ENCODE measurements at places on chromosomes 2 and 18.

- no peak for DNase-seq
These were observed 58.1 kb upstream of the TMEM182 start for GRCh38 chr2:102703748-102704147.

GRCh38 chr18:40555914-40556313 is 1399.1 kb upstream of the PIK3C3 start:
- DNase-seq, result no peak

DNA sequence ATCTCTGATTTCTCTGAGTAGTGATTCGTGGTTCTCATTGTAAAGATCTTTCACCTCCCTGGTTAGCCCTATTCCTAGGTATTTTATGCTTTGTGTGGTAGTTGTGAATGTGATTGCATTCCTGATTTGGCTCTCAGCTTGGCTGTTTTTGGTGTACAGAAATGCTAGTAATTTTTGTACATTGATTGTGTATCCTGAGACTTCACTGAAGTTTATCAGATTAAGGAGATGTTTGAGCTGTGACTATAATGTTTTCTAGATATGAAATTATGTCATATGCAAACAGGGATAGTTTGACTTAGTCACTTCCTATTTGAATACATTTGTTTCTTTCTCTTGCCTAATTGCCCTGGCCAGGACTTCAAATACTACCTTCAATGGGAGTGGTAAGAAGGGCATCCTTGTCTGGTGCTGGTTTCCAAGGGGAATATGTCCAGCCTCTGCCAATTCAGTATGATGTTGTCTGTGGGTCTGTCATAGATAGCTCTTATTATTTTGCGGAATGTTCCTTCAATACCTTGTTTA is 251.9 kb upstream of the ZNF804A start:
- no peak for DNase-seq

DNA sequence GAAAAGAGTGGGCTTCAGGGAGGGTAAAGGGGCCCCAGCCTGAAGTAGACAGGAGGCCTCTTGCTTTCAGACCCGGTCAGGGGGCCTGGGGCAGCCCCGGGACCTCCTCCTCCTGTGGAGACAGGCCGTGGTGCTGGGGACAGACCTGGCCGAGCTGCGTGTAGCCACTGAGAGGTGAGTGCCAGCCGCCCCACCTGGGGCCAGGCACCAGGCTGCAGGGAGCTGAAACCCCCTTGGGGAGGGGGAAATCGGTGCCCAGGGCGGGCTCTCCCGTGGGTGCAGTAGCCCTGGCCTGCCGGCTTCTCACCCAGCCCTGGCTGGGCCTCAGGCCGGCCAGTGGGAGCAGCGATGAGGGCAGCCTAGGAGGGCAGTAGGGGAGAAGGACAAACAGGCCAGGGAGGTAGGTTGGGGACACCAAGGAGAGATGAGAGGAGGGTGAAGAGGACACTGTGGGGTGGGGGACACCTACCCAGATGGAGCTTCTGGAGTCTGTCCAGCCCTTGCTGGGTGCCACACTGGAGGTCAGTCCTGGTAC is 24.0 kb downstream of the CROCC2 start:
- DNase-seq, result no peak

DNA sequence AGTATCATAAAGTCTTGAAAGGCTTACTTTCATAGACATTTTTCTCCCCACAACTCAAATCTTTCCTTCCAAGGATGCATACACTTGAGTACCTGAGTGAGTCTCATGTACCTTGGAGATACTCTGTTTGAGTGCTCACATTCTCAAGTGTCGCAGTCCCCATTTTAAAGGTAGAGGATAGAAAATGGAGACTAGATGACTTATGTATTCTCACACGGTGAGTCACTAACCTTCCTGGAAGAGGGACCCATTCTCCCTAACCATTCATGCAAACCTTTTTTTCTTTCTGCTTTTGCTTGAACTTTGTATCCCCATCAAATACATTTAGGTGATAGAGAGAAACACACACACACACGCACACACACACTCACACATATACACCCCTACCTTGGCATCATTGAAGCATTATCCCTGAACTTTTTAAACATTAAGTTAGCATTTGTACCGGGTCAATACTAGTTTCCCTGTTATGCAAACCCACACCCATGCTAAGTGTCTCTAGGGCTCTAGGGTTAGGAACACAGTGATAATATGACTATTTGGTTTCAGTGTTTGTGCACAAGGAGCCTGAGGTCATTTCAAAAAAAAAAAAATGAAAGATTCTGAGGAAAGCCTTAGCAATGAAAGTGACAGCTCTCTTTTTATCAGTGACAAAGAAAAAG is 236.2 kb downstream of the IKZF2 start:
- no peak for DNase-seq

DNA sequence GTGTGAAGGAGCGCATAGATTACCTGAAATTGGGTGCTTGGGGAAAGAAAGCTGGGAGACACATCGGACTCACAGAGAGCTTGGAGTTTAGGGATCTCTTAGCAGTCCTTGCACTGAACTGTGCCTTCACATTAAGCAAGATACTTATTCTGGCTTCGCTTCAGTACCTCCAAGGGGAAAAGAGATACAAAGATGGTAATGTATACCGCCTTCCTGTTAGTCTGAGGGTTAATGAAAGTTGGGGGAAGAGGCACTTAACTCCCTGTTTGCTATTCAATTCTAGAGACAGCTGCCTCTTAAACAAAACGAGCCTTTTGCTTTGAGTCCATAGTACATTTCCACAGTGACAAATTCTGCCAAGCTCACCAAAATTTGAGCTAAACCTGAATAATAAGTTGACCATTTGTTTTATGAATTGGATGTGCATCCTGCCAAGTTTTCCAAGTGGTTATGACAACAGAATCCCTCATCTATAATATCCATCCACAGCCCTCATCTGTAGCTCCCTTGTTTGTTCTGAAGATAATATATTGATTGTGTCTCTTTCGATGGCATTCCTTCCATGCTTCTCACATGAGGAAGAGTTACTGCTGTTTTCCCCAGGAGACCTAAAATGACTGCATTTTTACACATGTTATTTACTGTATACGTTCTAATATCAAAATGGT is 287.1 kb upstream of the ATP5MC3 start:
- no peak for DNase-seq

DNA sequence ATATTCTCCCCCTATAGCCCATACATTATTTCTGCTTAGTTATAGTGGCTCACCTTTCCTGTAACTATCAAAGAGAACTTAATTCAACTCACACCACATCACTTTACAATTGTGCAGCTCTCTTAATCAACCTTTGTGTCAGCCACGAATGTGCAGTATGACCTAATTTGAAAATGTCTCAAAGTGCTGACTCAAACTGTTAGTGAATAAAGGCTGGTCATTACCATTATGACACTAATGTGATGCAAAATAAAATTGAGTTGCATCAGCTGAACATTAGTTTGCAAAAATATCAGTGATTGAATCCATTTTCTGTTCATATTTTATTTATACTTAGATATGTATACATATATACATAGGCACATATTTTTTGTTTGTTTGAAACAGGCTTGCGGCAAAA is 251.8 kb downstream of the MEIS1 start:
- no peak for DNase-seq

GRCh38 chr2:136242687-136243277 is 124.8 kb upstream of the CXCR4 start:
- no peak for DNase-seq

GRCh38 chr2:118473846-118474540 is 373.5 kb downstream of the EN1 start:
- no peak for DNase-seq

- DNase-seq, result no peak
These were observed 1.2 kb downstream of the GATA6 start for GRCh38 chr18:22170421-22171257.

DNA sequence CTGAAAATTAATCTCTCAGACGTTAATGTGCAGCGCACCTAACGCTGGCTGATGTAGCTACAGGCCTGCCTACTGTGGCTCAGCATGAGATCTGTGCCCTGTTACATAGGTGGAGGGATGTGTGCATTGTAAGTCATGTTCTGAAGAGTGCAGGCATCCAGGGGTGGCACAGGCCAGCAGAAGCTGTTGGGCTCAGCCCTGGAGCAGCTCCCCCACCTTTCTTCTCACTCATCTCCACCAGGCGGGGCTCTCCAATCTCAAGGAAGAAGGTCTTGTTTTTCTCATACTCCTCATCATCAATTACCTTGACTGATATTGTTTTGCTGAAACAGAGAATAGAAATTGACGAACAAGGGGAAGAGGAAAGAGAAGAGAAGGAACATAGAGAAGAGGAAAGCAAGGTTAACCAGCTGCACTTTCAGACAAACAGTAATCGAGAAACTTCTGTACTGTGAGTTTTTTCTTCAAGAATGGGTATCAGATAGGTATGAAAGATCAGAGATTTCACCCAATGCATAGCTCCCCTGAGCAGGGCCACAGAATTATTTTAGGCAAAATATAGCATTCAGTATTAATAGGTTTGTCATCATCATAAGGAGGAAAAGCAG is 273.6 kb downstream of the SLC8A1 start:
- no peak for DNase-seq

DNA sequence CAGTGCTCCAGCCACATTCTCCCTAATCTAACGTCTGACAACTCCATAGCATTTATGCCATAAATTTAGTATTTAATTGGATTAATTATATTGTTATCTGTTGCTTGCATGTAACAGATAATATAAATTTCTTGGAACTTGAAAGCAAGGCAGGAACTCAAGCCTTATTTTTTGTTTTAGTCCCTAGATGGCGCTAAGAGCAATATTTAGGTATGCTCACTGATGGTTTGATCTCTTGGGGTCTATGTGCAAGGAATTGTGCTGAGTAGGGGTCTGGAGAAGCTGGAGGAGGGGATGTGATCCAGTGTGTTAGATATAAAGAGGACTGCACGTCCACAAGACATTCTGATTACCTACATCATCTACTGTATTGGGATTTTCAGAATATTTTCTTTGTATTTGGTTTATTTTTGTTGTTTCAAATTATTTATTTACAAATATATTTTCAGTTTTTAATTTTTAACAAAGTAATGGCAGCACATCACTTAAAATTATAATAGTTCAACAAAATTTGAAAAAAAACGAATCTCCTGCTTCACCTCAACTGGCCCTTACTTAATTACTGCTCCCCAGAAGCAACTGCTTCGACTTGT is 32.8 kb downstream of the KATNAL2 start:
- DNase-seq, result no peak

DNA sequence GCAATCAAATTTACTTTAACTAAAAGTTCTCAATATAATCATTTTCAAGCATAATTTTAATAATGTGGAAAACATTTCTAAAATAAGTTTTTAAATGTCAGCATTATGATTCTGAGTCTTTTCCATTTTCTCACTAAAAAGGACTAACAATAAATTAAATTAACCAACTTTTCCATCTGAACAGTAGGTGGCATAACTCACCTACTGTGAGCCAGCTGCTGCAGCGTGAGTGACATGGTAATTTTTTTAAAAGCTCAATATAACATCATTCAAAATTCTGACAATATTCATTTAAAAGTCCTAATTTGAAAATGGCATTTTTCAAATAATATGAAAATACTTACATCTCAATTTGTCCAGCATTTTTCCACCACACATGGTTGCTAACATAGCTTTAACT is 66.5 kb downstream of the DTNB start:
- DNase-seq, result no peak

DNA sequence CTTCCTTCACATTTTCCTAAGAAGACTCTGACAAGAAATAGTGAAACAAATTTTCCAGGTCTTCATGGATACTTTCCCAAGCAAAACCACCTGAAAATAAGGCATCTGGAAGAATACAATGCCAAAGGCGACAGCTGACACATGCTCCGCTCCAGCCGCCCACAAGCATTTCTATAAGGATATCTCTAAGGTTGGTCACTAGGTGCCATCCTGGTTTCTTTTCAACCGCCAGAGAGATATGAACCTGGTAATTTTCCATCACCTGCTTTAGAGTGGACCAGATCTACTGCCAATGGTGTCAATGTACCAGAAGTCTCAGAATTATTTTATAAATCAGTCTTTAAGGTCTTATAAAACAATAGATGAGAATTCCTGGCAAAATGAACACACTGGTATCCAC is 97.2 kb downstream of the GAREM1 start:
- no peak for DNase-seq

DNA sequence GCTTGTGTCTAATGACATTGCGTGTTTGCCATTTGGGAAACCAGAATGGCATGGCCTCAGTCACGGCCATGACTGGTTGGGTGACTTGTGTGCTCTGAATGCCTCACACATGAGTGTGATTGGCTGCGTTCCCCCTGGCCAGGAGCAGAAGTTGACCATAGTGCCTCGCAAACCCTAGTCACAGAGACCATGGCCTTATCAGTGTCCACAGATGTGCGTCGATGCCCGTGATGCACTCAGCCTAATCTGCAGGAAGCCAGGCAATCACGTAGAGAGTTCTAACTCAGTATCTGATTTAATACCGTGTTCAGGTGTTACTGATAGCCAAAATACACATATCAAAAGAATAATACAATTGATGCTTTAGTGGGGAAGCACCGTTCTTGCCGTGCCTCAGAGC is 64.0 kb downstream of the BOLA3 start:
- DNase-seq, result no peak

GRCh38 chr2:121887513-121888188 is 132.2 kb downstream of the TSN start:
- DNase-seq, result no peak

DNA sequence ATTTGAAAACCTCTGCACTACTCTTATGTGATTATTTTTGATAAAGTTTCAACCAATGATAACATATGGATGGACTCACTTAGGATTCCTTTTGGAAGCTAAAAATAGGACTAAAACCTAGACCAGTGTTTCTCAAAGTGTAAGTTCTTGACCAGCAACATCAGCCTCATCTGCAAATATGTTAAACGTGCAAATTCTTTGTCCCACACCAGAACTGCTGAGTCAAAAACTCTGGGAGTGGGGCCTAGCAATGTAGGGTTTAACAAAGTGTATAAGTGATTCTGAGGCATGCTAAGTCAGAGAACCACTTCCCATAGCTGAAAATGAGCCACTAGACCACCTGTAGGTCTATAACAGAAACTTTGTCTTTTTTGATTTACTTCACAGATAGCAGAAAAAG is 1247.2 kb upstream of the PIK3C3 start:
- DNase-seq, result no peak

DNA sequence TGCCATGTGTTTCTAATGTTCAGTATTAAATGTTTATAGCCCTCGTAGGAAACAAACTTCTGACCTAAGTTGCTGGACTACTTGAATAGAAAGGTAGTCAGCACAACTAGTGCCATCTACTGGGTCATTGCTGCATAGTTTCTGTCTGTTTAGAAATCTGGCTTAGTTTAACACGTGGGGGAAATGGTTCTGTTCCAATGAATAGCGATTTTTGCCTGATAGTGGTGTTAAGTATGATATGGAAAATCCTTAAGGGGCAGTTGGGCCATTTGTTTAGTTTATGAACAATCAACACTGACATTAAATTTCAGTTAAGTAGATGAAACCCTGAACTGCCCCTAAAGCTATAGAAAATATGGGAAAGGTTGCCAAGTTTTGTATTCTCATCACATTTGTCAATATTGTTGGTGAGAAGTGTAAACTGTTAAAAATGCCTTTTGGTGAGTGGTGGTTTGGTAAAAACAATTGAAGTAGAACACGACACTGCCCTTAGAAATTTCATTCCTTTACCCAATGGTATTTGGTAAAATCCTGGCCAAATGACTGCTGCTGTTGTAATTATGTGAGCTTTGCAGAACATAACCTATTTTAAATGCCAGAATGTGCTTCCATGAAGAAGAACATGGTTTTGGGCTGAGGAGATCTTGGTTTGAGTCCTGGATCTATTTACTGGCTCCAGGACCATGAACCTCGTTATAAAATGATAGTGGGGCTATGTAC is 13.2 kb downstream of the NABP1 start:
- DNase-seq, result no peak
